ENCODE measurements at places on chromosomes 2 and 18. TPM values are rescaled to one million over a fixed set of nuclear protein-coding genes. Genes with fewer than 3 reads are reported as not detected.

Gene FRZB
- 11.8 TPM for total RNA-seq

Gene GCG
- total RNA-seq = 1.8 TPM

Gene PDE1A
- total RNA-seq = 21.6 TPM

Gene AMER3
- not detected for total RNA-seq

Gene CYRIA
- 5.7 TPM for total RNA-seq

Gene SCYGR4
- not detected for total RNA-seq

Gene RESP18
- total RNA-seq = not detected

Gene ANKRD30B
- total RNA-seq = 11.2 TPM

Gene GREB1
- total RNA-seq = 8.1 TPM

Gene MDH1B
- 0.63 TPM for total RNA-seq

Gene CRYGD
- not detected for total RNA-seq
